ENCODE measurements at places on chromosomes 11 and 22. TPM values are rescaled to one million over a fixed set of nuclear protein-coding genes. Genes with fewer than 3 reads are reported as not detected.

Gene BAIAP2L2
- 0.25 TPM for total RNA-seq

Gene UBQLN3
- under 0.01 TPM for total RNA-seq

Gene TTC36
- 3.7 TPM for total RNA-seq

Gene PGR
- under 0.01 TPM for total RNA-seq

Gene CALCA
- total RNA-seq, result not detected

Gene CCDC81
- 2.5 TPM for total RNA-seq

Gene PAK1
- 45.7 TPM for total RNA-seq

Gene F2
- not detected for total RNA-seq

Gene STX5
- 27.3 TPM for total RNA-seq

Gene PIH1D2
- total RNA-seq, result 1.5 TPM

Gene HYLS1
- 9.1 TPM for total RNA-seq

Gene ST3GAL4
- 9.1 TPM for total RNA-seq

Gene GNAZ
- total RNA-seq, result 124 TPM

Gene MB
- total RNA-seq, result not detected

Gene MIOX
- total RNA-seq, result not detected

Gene USP2
- total RNA-seq, result 0.74 TPM

Gene PHOX2A
- total RNA-seq, result not detected

Gene B4GALNT4
- total RNA-seq, result 67.6 TPM

Gene PRODH
- 0.74 TPM for total RNA-seq

Gene MPPED1
- total RNA-seq, result 339 TPM

Gene MS4A1
- total RNA-seq, result not detected

Gene DNAJB7
- not detected for total RNA-seq

Gene ACCS
- 3.7 TPM for total RNA-seq

Gene OR52N4
- total RNA-seq, result 0.25 TPM

Gene SMIM35
- not detected for total RNA-seq

All from temporal lobe (tissue), 4 donors.